ENCODE measurements at places on chromosomes 11 and 22. TPM values are rescaled to one million over a fixed set of nuclear protein-coding genes. Genes with fewer than 3 reads are reported as not detected.

The TNNT3 gene
- 1.2 TPM for total RNA-seq

The ASPHD2 gene
- 19.4 TPM for total RNA-seq

The OR5A1 gene
- not detected for total RNA-seq

The GGTLC2 gene
- not detected for total RNA-seq

The MEI1 gene
- total RNA-seq = 14.2 TPM

The OR8A1 gene
- not detected for total RNA-seq

The LYVE1 gene
- not detected for total RNA-seq

The KCTD14 gene
- total RNA-seq = not detected

The OR10AG1 gene
- not detected for total RNA-seq

The ZFTA gene
- 3.8 TPM for total RNA-seq

The CRYBB2 gene
- not detected for total RNA-seq

The SPTBN2 gene
- total RNA-seq = 0.88 TPM

The SYT13 gene
- total RNA-seq = not detected

The OR52E8 gene
- not detected for total RNA-seq

The ABCC8 gene
- not detected for total RNA-seq

The TRIM29 gene
- total RNA-seq = not detected

The CABP2 gene
- total RNA-seq = not detected

The LDHAL6A gene
- not detected for total RNA-seq

Measured in activated CD4-positive, alpha-beta T cell treated with anti-CD3 and anti-CD28 coated beads, Interleukin-2, amount 10 ng/mL, durations not matched to agents 24 days and 14 days (primary cell).